ENCODE measurements at places on chromosomes 6 and 20.

DNA sequence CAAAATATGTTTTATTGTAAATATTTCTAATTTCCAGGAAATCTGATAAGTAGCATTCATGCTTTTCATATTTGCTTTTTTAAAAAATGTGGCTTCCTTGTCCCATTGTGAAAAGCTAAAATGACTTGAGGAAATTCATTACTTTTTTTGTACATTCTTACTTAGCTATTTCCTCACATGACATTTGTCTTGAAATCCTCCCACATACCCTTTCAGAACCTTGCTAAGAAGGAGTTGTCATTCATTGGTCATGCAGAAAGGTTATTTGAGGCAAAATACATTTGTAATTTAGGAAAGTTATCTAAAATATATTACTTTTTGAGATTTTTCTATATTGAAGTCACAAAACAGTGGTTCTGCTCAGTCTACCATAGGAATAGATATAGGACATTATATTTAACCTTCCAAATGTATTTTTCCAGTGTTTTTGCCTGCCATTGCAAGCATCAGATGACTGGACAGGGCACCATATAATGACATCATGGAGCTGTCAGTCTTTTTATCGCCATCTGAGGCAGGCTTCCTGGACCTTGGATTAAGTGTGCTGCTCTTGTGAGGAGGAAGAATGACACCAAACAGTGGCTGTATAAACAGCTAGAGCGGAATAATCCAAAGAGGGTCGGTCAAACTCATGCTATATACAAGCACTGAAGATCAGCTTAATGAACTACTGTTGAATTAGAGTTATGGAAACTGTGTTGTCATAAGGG lies 109.4 kb upstream of the HCRTR2 start:
- no peak overlapping the region for H3K4me3 ChIP-seq
- no peak overlapping the region for H3K27ac ChIP-seq
- H3K27me3 ChIP-seq, result no peaks in the 10 kb centered on the region
- no peak for DNase-seq

GRCh38 chr20:40317156-40317790 lies 371.8 kb downstream of the MAFB start:
- H3K36me3 ChIP-seq, result no peaks in the 10 kb centered on the region
- DNase-seq, result no peak
- no peaks in the 10 kb centered on the region for H3K4me1 ChIP-seq
- no peak overlapping the region for H3K27ac ChIP-seq

DNA sequence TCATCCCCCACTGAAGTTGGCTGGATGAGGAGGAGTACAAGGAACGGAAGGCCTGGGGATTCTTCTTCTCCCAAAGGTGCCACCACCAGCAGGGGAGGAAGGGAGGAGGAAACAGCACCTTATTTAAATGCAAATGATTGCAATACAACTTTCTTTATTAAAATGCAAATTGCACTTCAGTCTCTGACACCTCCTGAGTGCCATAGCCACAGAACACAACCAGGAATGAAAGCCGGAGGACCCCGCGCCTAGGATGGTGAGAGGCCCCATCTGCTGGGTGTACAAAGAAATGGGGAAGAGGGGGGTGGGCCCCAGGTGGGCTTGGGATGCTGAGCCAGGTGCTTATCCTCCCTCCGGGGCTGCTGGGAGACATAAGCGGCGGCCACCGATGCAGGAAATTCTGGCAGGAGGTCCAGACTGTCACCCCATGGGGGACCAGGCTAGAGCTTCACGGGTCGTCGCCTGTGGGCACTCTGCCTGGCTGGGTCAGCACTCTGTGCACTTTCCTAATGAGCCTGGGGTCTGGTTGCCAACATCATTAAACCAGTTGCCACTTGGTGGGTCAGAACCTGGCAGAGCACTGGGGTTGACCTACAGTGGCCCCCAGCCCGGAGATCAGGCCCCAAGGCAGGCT lies 154.2 kb upstream of the MLN start:
- H3K36me3 ChIP-seq, result no peaks in the 10 kb centered on the region
- H3K27ac ChIP-seq, result no peak overlapping the region
- no peak for DNase-seq
- no peaks in the 10 kb centered on the region for H3K27me3 ChIP-seq
- H3K4me1 ChIP-seq, result no peaks in the 10 kb centered on the region

DNA sequence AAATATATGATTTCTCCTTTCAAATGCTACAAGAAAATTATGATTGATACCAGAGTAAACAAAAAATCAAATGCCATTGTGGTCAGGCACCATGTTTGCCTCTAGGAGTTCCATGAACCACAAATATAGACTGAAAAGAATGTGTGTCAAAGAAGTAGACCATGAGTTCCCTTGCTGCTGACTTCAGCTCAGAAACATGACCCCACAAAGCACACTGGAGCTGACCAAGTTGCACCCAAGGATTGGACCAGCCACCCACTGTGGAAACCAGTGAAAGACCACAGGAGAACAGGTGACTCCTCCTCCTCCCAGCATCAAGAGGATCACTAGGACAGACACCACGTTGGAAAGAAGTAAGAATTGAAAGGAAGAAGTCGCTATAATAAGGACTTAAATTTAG lies 90.8 kb upstream of the TENT5A start:
- no peaks in the 10 kb centered on the region for H3K27me3 ChIP-seq
- H3K4me1 ChIP-seq, result no peaks in the 10 kb centered on the region
- H3K27ac ChIP-seq, result no peak overlapping the region
- no peak overlapping the region for H3K4me3 ChIP-seq
- no peaks in the 10 kb centered on the region for H3K36me3 ChIP-seq

- H3K27me3 ChIP-seq, result no peaks in the 10 kb centered on the region
- H3K4me1 ChIP-seq, result peaks cover 7% of the 10 kb centered on the region
- peak overlapping the region; percentile 33 for H3K4me3 ChIP-seq
- H3K27ac ChIP-seq, result no peak overlapping the region
- no peaks in the 10 kb centered on the region for H3K36me3 ChIP-seq
- peak; percentile 34 for DNase-seq
Measured at GRCh38 chr6:8707956-8708772, 272.8 kb upstream of the SLC35B3 start.

DNA sequence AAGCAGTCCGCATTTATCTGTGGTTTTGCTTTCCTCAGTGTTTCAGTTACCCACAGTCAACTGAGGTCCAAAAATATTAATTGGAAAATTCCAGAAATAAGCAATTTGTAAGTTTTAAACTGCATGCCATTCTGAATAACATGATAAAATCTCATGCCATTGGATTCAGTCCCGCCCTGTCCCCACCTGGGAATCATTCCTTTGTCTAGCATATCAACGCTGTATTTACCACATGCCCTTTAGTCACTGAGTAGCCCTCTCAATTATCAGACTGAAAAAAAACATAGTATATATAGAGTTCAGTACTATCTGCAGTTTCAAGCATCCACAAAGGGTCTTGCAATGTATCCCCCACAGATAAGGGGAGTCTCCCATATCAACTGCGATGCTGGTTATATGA lies 17.1 kb downstream of the RANBP9 start:
- DNase-seq, result no peak
- peaks cover 17% of the 10 kb centered on the region for H3K4me1 ChIP-seq
- no peaks in the 10 kb centered on the region for H3K36me3 ChIP-seq
- H3K27me3 ChIP-seq, result no peaks in the 10 kb centered on the region

DNA sequence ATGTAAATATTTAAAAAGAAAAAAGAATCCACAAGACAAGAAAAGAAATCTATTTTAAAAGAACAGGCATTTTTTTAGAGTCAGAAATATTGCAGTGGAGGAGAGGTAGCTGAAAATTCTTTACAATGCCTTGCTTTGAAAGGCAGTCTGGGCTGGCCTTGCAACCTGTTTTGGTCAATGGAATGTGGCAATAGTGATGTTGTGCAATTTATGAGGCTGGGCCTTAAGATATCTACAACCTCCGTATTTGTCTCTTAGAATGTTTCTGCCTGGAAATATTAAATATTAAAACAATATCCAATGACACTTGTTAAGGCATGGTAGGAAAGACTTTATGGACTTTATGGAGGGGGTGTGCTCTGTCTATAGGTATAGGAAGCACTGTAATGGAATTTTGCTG lies 14.8 kb upstream of the SCGN start:
- H3K27ac ChIP-seq, result no peak overlapping the region
- no peaks in the 10 kb centered on the region for H3K4me1 ChIP-seq
- no peak for DNase-seq
- no peaks in the 10 kb centered on the region for H3K36me3 ChIP-seq
- peaks cover 5% of the 10 kb centered on the region for H3K27me3 ChIP-seq
- no peak overlapping the region for H3K4me3 ChIP-seq

DNA sequence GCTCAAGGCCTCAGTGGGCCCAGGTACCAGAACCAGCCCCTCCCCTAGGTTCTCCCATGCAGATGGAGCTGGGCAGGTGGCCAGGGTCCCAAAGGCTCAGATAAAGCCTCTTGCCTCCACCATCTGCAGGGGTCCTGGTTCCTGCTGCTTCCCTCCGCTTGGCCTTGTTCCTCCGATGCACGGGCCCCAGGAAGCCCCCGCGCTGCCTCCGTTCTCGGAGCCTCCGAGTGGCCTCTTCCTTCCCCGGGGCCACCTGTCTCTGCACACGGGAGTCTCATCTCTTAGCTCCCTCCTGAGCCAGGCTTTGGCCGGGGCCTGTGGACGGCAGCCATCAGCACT lies 1.9 kb upstream of the PTK6 start:
- peak overlapping the region; percentile 97 for H3K27ac ChIP-seq
- H3K27me3 ChIP-seq, result peaks cover 10% of the 10 kb centered on the region

GRCh38 chr6:82095091-82095490 lies 152.5 kb downstream of the IBTK start:
- H3K36me3 ChIP-seq, result no peaks in the 10 kb centered on the region
- no peak overlapping the region for H3K4me3 ChIP-seq
- DNase-seq, result no peak

GRCh38 chr20:7269452-7269851 lies 502.0 kb downstream of the BMP2 start:
- no peaks in the 10 kb centered on the region for H3K4me1 ChIP-seq
- H3K27me3 ChIP-seq, result no peaks in the 10 kb centered on the region
- DNase-seq, result no peak
- no peak overlapping the region for H3K27ac ChIP-seq
- H3K4me3 ChIP-seq, result no peak overlapping the region

GRCh38 chr20:33576432-33577125 lies 85.5 kb upstream of the C20orf144 start:
- H3K36me3 ChIP-seq, result no peaks in the 10 kb centered on the region
- no peak overlapping the region for H3K27ac ChIP-seq
- no peaks in the 10 kb centered on the region for H3K27me3 ChIP-seq
- no peak for DNase-seq

DNA sequence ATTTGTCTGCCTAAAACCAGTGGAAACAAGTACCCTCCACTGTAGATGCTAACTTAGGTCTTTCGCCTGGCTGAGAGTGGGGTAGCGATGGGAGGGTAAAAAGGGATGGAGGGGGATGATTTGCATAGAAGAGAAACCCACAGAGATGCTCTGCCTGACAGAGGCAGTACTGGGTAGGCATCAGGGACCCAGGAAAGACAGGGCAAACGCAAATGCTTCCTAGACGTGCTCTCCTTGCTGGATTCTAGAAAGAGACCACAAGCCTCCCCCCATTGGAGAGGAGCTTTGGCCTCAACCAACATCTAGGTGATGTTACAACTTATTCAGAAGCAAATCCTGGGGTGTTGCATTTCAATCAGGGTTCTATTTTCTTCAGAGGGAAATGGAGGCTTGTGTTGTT lies 3.2 kb downstream of the OLIG3 start:
- no peak overlapping the region for H3K27ac ChIP-seq
- peaks cover 100% of the 10 kb centered on the region for H3K27me3 ChIP-seq
- H3K4me3 ChIP-seq, result no peak overlapping the region
- DNase-seq, result no peak

DNA sequence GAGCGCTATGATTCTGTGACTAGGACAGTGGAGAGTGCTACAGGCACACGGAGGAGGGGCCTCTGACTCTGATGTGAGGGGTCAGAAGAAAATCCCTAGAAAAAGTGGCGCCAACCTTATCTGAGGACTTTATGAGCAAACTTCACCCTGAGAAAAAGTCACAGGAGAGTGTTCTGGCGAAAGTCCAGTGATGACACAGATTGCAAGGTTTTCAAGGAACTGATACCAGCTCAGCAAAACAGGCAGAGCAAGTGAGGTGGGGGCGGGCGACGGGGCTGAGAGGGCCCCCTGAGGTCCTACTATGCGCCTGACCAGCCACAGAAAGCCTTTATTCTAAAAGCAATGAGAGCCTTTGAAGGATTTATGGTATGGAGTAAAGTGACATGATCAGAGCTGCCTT lies 73.3 kb downstream of the SLC22A23 start:
- H3K36me3 ChIP-seq, result no peaks in the 10 kb centered on the region
- H3K27ac ChIP-seq, result peak overlapping the region; percentile 78
- H3K27me3 ChIP-seq, result no peaks in the 10 kb centered on the region
- peaks cover 19% of the 10 kb centered on the region for H3K4me1 ChIP-seq
- H3K4me3 ChIP-seq, result no peak overlapping the region

DNA sequence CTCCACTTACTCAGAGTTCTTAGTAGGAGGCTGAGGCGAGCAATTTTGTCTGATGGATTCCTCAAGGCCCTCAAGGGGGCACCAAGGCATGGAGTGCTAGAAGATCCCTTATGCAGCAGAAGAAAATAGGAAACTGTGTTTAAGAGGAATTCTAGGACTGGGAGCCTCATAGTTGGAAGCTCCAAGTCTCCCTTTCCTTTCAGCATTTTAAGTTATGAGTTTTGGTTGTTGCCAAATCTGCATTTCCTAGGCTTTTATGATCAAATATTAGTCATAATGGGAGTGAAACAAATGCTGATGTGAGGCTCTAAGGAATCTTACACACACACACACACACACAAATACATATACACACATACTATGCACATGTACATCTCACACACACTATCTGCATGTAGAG lies 714.0 kb downstream of the UTRN start:
- H3K36me3 ChIP-seq, result no peaks in the 10 kb centered on the region
- no peak for DNase-seq
- H3K27me3 ChIP-seq, result no peaks in the 10 kb centered on the region
- no peak overlapping the region for H3K27ac ChIP-seq
- H3K4me3 ChIP-seq, result no peak overlapping the region
- H3K4me1 ChIP-seq, result no peaks in the 10 kb centered on the region

DNA sequence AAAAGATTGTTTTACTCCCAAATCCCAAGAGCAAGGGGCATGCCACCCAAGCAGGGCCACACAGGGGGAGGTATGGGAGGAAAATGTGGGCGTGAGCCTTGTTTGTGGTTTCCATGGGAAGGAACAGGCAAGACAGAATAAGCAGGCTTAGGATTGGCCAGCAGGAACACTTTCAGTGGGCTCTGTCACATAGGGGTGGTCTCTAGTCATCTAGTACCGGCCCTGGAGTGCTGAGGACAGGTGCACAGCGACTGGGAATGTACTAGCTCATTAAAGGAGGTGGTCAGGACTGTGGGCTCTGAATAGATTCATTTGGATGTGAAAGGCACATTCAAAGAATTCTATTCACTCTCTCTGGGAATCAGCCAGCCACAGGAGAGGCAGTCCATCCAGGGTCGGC lies 175.6 kb downstream of the TBC1D7 start:
- H3K4me3 ChIP-seq, result no peak overlapping the region
- H3K36me3 ChIP-seq, result no peaks in the 10 kb centered on the region
- no peak for DNase-seq
- no peaks in the 10 kb centered on the region for H3K4me1 ChIP-seq
- H3K27me3 ChIP-seq, result no peaks in the 10 kb centered on the region
